ENCODE measurements at places on chromosomes 5 and 9. TPM values are rescaled to one million over a fixed set of nuclear protein-coding genes. Genes with fewer than 3 reads are reported as not detected.

SLC6A18 gene
- total RNA-seq: not detected

SPINK4 gene
- not detected for total RNA-seq

KLF9 gene
- total RNA-seq: 76.9 TPM

SLC34A1 gene
- total RNA-seq: not detected

NSD1 gene
- total RNA-seq: 75.5 TPM

GRCh38 chr5:74625742-74626241, 14.7 kb downstream of the ENC1 start:
- peaks cover 28% of the 10 kb centered on the region for H3K36me3 ChIP-seq
- DNase-seq: no peak
- H3K4me3 ChIP-seq: no peak overlapping the region
- H3K27me3 ChIP-seq: peaks cover 5% of the 10 kb centered on the region

GRCh38 chr9:120718316-120718715, 4.0 kb upstream of the MEGF9 start:
- no peak overlapping the region for H3K27ac ChIP-seq
- no peak overlapping the region for H3K4me3 ChIP-seq
- no peaks in the 10 kb centered on the region for H3K36me3 ChIP-seq
- no peaks in the 10 kb centered on the region for H3K27me3 ChIP-seq

DNA sequence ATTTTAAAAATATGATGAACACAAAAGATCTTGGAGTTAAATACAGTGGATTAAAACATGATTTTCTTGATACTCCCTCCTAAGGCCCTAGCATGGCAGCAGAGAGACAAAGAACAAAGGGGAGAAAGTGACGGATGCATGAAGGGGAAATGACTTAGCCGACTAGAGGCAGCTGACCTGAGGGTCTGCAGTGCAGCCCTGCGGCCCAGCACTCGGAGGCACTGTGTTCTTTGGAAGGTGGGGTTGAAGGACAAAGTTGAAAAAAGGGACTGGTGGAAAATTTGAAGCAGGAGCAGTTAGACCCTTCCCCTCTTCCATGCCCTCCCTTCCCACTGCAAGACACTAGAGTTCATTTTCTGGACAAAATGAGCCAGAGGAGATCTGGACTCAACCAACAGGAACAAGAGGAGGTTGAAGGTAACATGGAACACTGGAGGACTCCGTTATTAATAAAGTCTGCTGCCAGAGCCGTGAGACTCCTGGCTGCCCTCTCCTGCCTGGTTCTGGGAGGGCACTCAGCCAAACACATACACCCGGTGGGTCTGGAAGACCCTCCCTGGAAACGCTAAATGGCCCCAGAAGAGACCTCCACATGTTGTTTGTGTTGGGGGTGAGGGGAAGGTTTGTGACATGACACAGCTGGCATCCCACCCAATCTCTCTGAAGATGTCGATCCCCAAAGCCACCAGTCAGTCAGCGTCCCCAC, 98.1 kb downstream of the JMY start:
- no peaks in the 10 kb centered on the region for H3K36me3 ChIP-seq
- H3K4me3 ChIP-seq: no peak overlapping the region
- H3K4me1 ChIP-seq: no peaks in the 10 kb centered on the region
- H3K27ac ChIP-seq: no peak overlapping the region

DNA sequence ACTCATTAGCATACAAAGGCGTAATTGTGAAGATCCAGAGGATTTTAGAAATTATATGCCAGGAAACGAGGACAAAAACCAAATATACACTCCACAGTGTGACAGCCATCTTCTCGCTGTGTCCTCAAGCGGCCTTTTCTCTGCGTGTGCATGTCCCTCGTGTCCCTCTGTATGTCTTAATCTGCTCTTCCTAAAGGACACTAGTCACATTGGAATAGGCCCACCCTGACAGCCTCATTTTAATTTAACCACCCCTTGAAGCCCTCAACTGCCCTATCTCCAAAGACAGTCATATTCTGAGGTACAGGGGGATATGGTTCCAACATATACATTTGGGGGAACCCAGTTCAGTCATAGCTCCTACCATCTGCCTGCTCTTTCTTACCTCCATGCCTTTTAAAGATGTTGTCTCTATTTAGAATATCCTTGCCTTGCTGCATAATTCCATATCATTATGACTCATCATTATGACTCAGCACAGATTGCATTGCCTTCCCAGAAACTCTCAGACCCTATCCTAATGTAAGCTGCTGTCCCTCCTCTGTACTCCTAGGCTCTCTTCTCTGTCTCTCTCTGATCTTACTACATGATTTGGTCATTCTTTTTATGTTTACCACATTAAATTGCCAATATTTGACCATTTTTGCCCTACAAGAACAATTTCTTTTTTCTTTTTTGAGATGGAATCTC, 210.9 kb downstream of the AOPEP start:
- no peak for DNase-seq
- H3K36me3 ChIP-seq: no peaks in the 10 kb centered on the region
- H3K27me3 ChIP-seq: no peaks in the 10 kb centered on the region
- H3K4me3 ChIP-seq: no peak overlapping the region
- no peak overlapping the region for H3K27ac ChIP-seq

- H3K4me3 ChIP-seq: no peak overlapping the region
- no peaks in the 10 kb centered on the region for H3K36me3 ChIP-seq
- DNase-seq: no peak
- H3K4me1 ChIP-seq: no peaks in the 10 kb centered on the region
Measured at GRCh38 chr9:134858051-134858841, 22.4 kb upstream of the FCN2 start.

DNA sequence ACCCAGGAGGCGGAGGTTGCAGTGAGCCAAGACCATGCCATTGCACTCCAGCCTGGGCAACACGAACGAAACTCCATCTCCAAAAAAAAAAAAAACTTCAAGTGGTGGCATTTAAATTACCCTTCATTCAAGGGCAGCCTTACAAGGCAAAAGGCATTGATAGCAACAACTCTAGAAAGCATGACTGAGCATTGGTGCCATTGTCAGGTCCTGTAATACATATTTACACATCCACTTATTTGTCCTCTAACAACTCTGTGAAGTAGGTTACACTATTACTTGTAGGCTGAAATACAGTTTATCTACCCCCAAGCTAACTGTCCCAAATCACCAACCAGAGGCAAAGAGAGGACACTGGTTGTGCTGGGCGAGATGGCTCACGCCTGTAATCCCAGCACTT, 52.7 kb upstream of the LARP1 start:
- peaks cover 4% of the 10 kb centered on the region for H3K27me3 ChIP-seq
- H3K27ac ChIP-seq: no peak overlapping the region
- no peaks in the 10 kb centered on the region for H3K36me3 ChIP-seq
- no peak for DNase-seq

GRCh38 chr5:176816043-176816745, 5.8 kb downstream of the UNC5A start:
- no peak overlapping the region for H3K27ac ChIP-seq
- peaks cover 13% of the 10 kb centered on the region for H3K4me1 ChIP-seq
- peaks cover 89% of the 10 kb centered on the region for H3K27me3 ChIP-seq
- DNase-seq: no peak
- H3K4me3 ChIP-seq: no peak overlapping the region

DNA sequence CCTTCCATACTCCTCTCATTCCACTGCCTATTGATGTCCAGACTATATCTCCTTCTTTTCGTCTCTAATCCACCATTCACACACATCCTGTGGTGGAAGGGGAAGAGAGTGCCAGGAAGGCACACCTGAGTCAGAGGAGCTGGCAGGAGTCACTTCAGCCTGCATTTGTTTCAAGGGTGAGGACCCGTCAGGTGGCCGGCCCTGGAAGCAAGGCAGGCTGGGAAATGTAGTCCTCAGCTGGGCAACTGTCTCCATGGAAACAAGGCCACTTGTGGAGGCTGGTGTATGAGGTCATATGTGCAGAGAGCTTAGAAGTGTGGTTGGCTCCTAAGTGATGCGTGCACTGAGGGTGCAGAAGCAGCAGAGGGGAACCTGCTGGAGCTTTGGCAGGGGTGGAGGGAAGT, 278.4 kb downstream of the NSG2 start:
- no peak for DNase-seq
- no peaks in the 10 kb centered on the region for H3K36me3 ChIP-seq
- H3K4me3 ChIP-seq: no peak overlapping the region
- H3K4me1 ChIP-seq: no peaks in the 10 kb centered on the region

DNA sequence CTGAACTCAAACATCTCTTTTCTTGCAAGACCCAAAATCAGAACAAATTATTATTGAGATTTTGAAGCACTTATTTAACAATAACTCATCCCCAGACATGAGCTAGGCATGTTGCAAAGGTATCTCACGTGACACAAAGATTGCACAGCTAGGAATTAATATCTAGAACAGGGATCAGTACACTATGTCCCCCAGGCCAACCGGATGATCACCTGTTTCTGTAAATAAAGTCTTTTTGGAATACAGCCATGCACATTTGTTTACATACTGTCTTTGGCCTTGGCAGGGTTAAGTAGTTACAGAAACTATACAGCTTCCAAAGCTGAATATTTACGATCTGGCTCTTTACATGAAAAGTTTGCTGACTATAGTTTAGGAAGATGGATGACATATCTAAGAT, 287.7 kb downstream of the ACTL7B start:
- no peaks in the 10 kb centered on the region for H3K4me1 ChIP-seq
- no peak overlapping the region for H3K27ac ChIP-seq
- no peak for DNase-seq
- H3K36me3 ChIP-seq: no peaks in the 10 kb centered on the region
- no peaks in the 10 kb centered on the region for H3K27me3 ChIP-seq

GRCh38 chr5:159550951-159551350, 220.7 kb upstream of the IL12B start:
- H3K4me3 ChIP-seq: no peak overlapping the region
- H3K27ac ChIP-seq: no peak overlapping the region
- H3K4me1 ChIP-seq: no peaks in the 10 kb centered on the region
- no peaks in the 10 kb centered on the region for H3K27me3 ChIP-seq
- no peak for DNase-seq

GRCh38 chr9:136597965-136598364, 52.1 kb upstream of the NOTCH1 start:
- H3K4me3 ChIP-seq: no peak overlapping the region
- H3K27me3 ChIP-seq: no peaks in the 10 kb centered on the region
- DNase-seq: no peak
- H3K4me1 ChIP-seq: no peaks in the 10 kb centered on the region
- H3K27ac ChIP-seq: no peak overlapping the region

- DNase-seq: no peak
- H3K27ac ChIP-seq: no peak overlapping the region
- H3K36me3 ChIP-seq: no peaks in the 10 kb centered on the region
- no peak overlapping the region for H3K4me3 ChIP-seq
Measured at GRCh38 chr5:35799753-35800152, 56.9 kb upstream of the IL7R start.
